ENCODE measurements at places on chromosomes 7 and 10.

GRCh38 chr10:124539935-124540641, 78.5 kb downstream of the LHPP start:
- no peak for DNase-seq

GRCh38 chr10:60043561-60044241, 137.3 kb upstream of the CCDC6 start:
- DNase-seq, result no peak

GRCh38 chr10:110389255-110389654, 84.5 kb upstream of the SMNDC1 start:
- DNase-seq, result no peak

GRCh38 chr10:80137920-80138319, 5.4 kb downstream of the PLAC9 start:
- no peak for DNase-seq

DNA sequence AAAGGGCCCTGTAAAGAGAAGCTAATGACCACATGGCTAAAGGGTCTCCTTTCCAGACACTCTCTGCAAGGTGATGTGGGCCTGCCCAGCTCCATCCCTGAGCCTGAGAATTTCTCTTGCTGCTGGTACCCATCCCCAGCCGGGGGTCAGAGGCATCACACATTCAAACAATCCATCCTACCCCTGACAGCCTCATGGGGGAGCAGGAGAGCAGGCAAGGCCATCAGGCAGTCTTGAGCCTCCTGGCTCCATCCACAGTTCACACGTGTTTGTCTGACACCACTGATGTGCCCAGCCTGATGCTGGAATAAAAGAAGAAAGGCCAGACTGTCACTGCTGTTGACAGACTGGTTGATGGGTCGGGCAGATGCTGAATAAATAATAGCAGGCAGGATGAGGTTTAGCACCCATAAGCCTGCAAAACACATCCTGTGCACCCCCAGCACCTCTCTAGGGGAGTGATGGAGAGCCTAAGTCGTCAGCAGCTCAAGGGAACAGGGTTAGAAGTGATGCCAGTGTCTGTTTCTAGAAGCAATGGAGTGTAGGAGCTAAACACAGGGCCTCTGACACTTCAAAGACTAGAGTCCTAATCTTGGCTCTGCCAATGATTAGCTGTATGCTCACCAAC, 43.5 kb downstream of the TLL2 start:
- no peak for DNase-seq

DNA sequence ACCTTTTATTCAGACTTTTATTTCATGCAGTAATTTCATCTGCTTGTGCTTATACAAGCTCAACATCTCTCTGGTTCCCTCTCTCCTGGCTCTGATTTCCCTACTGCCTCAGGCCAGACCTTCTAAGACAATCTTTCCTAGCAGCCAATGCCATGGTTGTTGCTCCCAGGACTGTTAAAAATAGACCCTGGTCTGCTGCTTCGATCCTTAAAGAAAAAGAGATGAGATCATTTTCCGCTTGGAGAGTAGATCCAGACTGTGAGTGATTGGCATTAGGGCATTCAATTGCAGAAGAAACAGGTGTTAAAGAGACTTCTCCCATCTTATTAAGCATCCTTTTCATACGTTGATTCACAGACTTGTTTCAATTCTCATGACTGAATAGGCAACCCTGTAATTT, 68.4 kb upstream of the ITGB1 start:
- no peak for DNase-seq

DNA sequence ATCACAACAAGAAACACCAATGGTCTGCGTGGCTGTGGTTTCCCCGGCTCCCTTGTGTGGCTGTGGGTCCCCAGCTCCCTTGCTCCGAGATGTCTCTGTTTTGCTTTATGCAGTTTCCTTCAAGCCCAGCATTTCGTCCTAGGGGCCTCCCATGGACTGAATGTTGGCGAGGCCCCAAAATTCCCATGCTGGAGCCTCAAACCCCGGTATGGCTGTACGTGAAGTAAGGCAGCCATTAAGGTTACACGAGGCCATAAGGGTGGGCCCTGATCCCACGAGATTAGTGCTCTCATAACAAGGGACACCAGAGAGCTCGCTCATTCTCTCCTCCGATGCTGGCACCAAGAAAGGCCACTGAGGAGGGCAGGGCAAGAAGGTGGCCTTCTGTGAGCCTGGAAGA, 44.6 kb downstream of the INSIG1 start:
- DNase-seq, result no peak

DNA sequence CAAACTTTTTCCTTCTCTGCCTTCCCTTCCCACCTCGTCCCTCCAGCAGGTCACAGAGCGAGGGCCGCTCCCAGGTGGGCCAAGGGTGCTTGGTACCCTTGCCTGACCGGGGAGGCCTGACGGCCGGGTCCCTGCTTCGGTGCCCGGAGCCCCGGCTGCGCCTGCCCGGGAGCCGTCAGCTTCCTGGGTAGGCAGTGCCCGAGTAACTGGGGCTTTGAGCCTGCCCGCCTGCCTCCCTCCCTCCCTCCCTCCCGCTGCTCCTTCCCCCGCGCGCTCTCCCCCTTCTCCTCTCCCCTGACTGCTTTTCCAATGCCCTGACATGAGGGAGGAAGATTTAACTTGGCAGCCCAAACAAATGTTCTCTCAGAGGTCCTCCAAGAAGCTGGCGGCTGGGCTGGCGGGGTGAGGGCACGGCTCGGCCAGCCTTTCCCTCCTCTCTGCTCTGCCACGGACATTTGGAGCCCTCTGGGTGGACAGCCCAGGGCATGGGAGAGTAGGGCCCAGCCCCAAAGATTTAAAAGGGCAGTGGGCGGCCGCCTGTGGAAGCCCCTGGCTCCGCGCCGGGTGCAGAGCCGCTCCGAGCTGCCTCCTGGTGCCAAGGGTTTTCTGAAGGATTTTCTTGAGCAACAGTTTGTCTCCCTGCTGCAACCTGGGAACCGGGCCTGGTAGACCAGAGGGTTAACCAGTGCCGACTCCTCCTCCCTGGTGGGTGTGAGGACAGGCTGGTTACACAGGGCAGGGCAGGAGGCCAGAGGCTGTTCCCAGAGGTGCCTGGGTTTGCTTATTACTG, 2.0 kb downstream of the ZMIZ1 start:
- no peak for DNase-seq

DNA sequence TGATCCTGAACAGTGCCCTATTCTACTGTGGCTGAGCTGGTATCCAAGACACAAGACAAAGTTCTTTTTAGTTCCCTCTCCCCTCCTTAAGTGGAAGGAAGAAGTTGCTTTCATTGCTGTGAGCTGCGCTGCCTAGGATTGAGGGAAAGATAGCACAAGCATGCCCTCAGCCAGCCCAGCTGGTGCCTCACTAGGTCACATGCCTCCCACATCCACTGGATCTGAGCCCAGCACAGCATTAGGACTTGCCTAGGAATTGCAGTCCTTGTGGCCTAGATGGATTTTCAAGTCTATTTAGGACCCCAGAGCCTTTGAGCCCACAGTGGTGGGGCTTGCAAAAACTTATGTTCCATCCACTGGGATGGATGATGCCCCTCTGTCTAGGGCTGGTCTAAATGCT, 214.2 kb downstream of the ZNF248 start:
- no peak for DNase-seq

- DNase-seq, result no peak
Observed at GRCh38 chr7:137985253-137985896, 16.5 kb downstream of the CREB3L2 start.

- DNase-seq, result no peak
Observed at GRCh38 chr7:54846273-54846672, 87.3 kb upstream of the SEC61G start.

- no peak for DNase-seq
Observed at GRCh38 chr10:69464801-69465401, 13.6 kb downstream of the TSPAN15 start.

- no peak for DNase-seq
Observed at GRCh38 chr7:46741938-46742540, 821.0 kb upstream of the IGFBP3 start.

GRCh38 chr7:17374654-17375053, 76.2 kb downstream of the AHR start:
- DNase-seq, result no peak

GRCh38 chr7:117097860-117098259, 144.6 kb downstream of the ST7 start:
- DNase-seq, result no peak

GRCh38 chr7:129626896-129627295, 15.4 kb downstream of the NRF1 start:
- DNase-seq, result no peak

GRCh38 chr10:95236068-95236903, 42.2 kb downstream of the ACSM6 start:
- DNase-seq, result no peak

- no peak for DNase-seq
Observed at GRCh38 chr7:115477193-115477651, 553.3 kb downstream of the TFEC start.

DNA sequence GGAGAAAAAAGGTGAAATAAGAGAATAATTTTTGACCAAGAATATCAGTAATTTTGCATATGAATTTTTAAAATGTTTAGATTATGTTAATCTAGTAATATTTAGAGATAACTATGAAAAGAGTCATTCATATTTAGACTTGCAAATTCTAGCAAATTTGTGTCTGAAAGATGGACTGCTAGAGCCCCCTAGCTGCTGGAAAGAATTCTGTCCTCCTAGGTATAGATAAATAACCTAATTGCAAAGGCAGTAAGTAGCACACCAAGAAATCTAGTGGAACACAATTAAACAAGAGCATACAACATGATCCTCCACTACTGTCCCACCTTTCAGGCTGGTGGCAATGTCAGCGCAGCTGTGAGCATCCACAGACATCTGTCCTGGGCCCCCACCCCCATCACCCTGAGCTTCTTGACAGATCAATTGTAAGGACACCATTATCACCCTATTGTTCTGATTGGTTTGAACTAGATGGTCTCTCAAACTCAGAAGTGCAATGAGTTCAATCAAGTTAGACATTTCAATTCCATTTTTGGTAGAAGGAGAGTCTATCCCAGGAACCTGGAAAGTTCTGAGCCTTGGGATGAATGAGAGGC, 15.0 kb upstream of the GFRA1 start:
- no peak for DNase-seq

- DNase-seq, result no peak
Observed at GRCh38 chr7:78953726-78954363, 499.6 kb downstream of the MAGI2 start.

DNA sequence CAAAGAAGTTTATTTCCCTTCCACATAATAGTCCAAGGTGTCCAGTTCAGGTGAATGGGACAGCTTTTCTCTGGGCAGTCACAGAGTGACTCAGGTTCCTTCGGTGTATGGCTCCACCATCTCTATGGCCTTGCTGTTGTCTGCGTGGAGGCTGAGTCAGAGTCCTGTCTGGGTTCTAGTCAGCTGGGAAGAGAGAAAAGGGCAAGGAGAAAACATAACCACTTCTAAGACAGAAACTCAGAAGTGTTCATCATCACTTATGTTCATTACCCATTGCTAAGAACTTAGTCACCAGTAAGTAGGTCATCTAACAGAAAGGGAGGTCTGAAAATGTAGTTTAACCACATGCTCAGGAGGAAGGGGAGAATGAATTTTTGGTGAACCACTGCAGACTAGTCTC, 32.4 kb upstream of the CCDC7 start:
- DNase-seq, result no peak

Data from iPS DF 19.7 (cell line).